ENCODE measurements at places on chromosomes 7 and 10.

- no peak for DNase-seq
Measured at GRCh38 chr7:24501443-24502134, 71.7 kb upstream of the PALS2 start.

DNA sequence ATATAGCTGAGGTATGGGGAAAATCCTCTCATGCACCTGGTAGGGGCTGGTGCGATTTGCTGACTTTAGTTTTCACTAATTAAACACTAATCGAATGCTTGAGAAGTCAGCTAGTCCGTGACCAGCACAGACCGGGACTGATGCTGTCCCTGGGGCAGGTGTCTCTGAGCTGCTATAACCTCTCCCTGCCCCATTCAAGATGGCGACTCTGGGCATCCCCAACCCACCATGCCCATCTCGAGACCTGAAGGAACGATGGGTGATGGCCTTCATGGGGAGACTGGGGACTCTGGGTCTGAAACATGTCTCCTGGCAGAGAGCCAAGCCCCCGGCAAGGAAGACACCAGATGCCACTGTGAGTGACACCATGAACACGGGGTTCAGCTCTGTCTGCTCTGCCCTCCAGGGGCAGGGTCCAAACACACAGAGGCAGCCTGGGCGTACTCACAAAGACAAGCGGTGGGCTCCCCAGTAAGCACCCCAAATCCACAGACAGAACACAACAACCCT is 57.4 kb downstream of the GNA12 start:
- no peak for DNase-seq

- no peak for DNase-seq
Measured at GRCh38 chr10:111511751-111512150, 434.9 kb downstream of the ADRA2A start.

- no peak for DNase-seq
Measured at GRCh38 chr10:125547010-125547650, 135.8 kb downstream of the TEX36 start.

GRCh38 chr10:62653254-62653653 is 151.3 kb upstream of the ADO start:
- DNase-seq, result no peak

DNA sequence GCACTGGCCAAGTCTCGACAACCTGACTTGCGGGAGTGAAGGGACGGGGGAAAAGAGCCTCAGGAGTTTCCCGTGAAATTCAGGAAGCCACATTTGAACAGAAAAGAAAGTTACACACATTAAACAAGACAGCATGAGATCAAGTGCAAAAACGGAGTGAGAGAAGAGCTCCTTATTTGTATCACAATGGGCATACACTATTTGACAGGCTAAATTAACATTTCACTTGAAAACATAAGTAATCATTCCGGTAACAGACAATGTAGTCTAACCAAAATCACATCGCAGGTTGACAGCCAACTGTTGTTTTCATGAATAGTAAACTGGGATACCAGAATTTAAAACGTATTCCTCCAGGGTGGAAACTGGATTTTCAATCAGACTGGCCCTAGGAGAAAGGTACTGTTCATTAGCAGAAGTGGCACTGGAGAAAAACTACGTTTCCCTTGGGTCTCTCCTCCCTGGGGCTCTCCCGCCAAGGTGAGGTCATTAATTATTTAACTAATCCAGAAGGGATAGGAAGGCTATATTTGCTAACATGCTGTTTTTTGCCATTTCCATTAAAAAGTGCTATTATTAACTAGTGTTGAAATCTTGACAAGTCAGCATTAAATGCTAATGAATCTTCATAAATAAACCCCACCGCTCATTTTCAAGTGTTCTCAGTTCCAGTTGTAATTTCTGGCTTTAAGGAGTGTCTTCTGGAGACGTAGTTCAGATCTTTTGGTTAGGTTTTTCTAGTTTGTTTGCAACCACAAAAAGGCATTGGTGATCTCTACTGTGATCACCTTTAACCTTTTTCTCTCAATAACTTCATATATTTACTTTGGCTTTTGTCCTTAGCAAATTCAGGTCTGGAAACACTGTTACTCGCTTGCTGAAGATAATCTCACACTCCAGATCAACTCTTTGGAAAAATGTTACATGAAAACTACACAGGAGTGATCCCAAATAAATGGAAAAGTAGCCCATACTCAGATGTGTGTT is 25.1 kb downstream of the RHEB start:
- DNase-seq, result no peak

- no peak for DNase-seq
Measured at GRCh38 chr10:105973360-105973759, 1191.1 kb downstream of the SORCS1 start.

DNA sequence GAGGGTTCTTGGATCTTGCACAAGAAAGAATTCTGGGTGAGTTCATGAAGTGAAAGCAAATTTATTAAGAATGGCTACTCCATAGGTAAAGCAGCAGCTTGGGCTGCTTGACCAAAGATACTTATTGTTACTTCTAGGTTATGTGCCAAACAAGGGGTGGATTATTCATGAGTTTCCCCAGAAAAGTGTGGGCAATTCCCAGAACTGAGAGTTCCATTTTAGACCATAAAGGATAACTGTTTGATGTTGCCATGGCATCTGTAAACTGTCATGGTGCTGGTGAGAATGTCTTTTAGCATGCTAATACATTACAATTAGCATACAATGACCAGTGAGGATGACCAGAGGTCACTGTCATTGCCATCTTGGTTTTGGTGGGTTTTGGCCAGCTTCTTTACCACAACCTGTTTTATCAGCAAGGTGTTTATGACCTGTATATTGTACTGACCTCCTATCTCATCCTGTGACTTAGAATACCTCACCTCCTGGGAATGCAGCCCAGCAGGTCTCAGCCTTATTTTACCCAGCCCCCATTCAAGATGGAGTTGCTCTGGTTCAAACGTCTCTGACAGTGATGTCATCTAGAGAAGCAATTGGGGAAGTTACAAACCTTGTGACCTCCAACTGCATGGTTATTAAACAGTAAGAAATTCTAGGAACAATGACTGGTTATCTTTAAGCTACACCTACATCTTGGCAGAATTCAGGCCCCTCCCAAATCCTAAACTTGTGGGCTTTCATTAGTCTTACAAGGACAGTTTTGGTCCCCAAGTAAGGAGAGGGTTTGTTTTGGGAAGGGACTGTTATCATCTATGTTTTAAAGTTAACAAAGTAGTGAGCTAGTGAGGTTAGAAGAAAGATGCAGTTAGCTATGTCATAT is 48.0 kb upstream of the INHBA start:
- no peak for DNase-seq

Data from CD4-positive, alpha-beta T cell treated with Interleukin-2 at 100 ng/mL for 4 hours (primary cell).